ENCODE measurements at places on chromosomes 12 and 14. TPM values are rescaled to one million over a fixed set of nuclear protein-coding genes. Genes with fewer than 3 reads are reported as not detected.

DNA sequence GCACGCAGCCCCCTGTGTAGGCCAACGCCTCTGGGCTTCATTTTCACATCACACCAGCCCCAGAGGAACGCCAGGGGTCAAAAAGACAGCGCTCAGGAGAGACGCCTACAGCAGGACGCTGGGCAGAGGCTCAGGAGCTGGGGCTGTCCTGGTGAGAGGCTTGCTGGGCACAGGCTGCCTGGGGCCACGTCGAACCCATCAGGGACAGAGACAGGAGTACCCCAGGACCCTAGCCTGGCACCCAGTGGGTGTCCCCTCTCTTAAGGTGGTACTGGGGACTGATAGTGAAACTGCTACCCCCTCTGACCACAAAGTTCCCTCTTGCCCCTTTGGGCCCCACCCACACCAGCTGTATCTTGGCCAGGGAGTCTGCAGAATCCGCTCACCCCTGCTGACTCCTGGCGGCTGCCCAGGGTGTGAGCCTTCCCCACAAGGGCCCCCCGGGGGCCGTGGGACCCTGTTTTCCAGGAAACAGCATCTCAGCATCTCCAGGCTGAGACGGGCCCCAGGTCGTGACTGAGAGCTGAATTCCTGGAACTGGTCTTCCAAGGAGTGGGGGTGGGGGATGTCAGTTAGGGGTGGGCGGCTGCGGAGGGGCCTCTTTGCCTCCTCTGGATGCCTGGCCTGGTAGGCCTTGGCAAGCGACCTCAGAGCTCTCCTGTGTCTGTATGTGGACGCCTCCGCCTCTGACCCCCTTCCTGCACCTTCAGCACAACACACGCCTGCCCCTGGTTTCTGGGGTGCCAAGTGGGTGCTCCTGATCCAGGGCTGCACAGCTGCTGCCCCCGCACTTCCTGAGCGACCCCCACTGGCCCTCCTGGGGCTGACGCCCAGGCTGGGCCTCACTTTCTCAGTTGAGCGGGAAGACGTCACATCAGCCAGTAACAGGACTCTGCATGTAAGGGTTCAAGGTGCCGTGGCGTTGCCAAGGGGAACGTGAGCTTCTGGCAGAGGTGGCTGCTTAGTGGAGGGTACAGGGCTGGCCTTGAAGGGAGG lies 321.9 kb upstream of the RTL1 start:
- DNase-seq = no peak

- no peak for DNase-seq
These were observed 49.4 kb downstream of the KITLG start for GRCh38 chr12:88530868-88531267.

DNA sequence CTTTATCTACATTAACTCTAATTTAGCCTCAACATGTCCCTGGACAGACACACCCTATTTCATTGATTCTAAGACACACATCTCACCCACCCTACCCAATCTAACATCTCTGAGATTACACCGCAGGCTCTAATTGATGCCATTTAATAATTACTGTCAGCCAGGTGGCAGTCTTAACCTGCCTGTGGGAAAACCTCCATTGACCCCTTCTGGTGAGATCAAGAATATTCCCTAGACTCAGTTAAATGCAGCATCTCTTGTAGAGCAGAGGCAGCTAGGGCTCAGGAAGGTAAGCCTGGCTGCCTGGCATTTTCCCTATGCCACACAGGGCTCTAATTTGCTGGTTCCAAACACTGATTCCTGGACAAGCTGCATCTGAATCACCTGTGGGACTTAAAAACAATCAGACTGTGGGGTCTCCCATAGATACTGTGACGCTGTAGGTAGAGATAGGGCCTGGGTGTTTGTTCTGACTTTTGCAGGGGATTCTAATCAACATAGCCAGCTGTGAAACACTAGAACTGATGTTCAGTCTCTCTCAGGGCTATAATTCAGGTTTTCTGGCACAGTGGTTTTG lies 14.3 kb downstream of the MCRS1 start:
- DNase-seq = no peak

- no peak for DNase-seq
These were observed 415.7 kb upstream of the ATP2B1 start for GRCh38 chr12:90124289-90124688.

DNA sequence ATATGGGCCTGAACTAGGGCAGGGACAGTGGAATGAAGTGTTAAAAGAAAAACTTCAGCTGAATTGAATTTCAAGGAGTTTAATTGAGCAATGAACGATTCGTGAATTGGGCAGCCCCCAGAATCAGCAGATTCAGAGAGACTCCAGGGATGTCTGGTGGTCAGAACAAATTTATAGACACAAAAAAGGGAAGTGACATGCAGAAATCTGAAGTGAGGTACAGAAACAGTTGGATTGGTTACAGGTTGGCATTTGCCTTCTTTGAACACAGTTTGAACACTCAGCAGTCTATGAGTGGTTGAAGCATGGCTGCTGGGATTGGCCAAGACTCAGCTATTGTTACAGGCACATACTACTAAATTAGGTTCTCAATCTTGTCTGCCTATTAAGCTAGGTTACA lies 9.7 kb upstream of the TBPL2 start:
- DNase-seq = no peak

DNA sequence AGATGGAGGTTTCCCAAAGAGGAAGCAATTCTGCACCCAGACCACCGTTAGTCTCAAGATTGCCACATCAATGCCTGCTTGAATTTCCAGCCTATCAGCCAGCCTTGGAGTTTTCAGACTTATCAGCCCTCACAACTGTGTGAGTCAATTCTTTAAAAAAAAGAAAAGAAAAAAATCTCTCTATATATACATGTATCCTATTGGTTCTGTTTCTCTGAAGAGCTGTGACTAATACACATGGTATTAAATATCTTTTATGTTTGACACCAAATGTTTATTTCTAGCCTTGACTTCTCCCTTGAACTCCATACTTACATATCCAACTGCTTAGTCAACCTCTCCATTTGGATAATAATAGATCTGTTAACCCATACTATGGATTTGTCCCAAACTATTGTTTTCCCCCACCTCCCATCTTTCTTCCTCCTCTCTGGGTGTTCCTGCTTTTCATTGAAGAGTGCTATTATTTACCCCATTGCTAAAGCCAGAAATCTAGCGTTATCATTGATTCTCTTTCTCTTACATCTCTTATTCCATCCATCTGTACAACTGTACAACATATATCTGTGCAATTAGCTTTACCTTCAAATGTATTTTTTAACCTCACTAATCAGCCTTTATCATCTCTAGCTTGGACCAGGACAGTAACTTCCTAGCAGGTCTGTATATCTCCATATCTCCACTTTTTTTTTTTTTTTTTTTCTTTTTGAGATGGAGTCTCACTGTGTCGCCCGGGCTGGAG lies 22.7 kb upstream of the EID3 start:
- DNase-seq = no peak

DNA sequence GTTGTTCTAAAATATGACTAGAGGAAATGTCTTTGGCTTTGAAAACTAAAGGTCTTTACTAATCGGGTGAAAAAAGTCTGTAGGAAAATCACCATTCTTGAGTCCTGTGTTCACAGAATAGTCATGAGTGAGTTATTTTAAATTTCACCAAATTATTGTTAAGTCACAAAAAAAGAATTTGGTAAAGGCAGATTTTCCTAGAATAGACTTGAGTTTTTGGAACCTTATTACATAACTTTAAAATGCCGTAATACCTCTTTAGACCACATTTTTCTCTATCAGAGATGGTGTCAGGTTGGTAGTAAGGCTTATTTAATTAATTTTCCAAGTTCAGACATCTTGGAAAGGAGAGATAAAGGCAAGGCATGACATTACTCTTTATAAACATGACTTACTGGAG lies 184.7 kb upstream of the GARIN2 start:
- DNase-seq = no peak

- no peak for DNase-seq
These were observed 636.6 kb downstream of the MED13L start for GRCh38 chr12:115640929-115641328.

DNA sequence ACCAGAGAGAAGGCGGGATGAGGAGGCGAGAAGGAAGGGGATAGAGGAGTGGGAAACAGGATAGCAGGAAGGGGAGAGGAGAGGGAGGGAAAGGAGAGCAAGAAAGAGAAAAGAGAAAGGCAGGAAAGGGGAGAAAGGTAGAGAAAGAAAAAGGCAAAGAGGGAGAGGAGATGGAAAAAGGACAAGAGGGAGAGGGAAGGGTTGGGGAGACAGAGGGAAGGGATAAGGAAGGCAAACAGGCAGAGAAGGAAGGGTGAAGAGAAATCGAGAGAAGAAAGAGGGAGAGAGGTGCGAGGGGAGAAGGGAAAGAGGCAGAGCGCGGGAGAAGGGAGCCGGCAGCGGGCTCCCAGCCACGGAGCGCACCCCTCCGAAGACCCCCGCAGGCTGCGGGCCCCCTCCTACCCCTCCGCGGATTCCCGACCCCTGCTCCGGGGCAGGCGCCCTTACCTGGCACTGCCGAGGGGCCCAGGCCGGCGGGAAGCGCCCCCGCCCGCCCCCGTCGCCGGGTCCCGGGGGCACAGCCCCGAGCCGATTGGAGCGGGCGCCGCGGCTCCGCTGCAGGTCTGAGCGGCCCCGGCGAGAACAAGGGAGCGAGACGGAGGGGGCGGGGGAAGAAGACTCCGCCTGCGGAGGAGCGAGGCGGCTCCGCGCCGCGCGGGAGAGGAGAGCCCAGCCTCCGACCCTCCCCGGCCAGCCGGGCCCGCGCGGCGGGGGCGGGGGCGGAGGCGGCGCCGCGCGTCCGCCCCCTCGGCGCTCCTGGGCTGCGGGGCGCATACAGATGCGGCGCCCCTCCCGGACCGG lies at the start of gene CDH24:
TSS of gene CDH24 (minus strand) at position 565 of the 801 bp plus-strand sequence. CDS start 1,787 bp downstream, outside the sequence.
- peak; percentile 62 for DNase-seq

DNA sequence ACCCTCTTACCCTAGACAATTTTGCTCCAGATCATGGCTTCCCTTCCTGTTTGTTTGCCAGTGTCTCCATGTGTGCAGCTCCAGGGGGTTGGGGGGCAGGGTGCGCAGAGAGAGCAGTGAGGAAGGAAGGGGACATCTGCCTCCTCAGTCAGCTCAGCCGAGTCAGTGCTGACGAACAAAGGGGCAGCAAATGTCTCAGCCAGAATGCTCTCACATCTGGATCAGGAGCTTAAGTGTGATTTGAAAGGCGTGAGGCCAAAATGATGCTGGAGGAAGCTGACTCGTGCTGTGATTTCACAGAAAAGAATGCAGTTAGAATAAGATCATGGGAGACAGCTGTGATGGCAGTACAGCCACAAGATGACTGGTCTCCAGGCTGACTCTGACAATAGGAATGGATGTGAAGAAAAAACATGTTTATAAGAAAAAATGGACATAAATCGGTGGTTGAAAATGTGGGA lies 27.1 kb upstream of the CDK17 start:
- DNase-seq = peak; percentile 91

GRCh38 chr12:30930238-30930637 lies 3.7 kb downstream of the TSPAN11 start:
- DNase-seq = no peak

DNA sequence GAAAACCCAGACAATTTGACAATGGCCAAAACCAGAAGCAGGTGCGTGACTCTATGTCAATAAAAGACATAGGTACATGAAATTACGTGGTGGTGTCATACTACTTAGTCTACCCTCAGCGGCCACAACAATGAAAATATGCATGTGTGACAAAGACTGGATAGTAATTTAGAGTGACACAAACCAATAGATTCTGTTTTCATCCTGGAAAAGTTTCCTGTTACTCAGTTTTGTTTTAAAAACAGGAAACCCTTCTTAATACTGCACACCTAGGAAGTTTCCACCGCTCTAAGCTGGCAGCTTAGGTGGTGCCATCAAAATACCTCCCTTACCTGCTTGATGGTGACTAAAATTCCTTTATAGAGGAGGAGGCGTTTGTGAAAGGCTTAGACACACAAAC lies 15.1 kb downstream of the POU6F1 start:
- DNase-seq = no peak

DNA sequence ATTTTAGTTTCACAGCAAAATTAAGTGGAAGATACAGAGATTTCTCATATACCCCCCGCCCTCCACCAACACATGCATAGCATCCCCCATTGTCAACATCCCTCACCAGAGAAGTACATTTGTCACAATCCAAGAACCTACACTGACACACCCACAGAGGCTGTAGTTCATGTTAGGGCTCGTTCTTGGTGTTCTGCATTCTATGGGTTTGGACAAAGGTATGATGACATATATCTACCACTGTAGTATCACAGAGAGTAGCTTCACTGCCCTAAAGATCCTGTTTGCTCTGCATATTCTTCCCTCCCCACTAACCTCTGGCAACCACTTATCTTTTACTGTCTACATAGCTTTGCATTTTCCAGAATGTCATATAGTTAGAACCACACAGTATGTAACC lies 444.6 kb upstream of the DCN start:
- DNase-seq = no peak

- peak; percentile 64 for DNase-seq
These were observed 9.4 kb upstream of the HVCN1 start for GRCh38 chr12:110698171-110698902.

DNA sequence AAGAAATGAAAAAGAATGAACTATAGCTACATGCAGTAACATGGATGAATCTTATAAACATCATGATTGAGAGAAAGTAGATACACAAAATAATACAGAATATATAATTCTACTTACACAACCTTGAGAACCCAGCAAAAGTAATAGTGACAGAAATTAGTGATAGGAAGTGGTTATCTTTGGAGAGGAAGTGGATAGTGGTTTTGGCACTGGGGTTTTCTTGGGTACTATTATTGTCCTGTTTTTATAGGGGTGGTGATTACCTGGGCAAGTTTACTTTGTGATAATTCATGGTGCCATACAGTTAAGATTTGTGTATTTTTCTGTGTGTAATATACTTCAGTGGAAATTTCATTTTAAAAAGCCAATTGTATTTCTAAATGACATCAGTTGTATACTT lies 352.7 kb downstream of the AEBP2 start:
- no peak for DNase-seq

- DNase-seq = no peak
These were observed 222.1 kb downstream of the NTF3 start for GRCh38 chr12:5654019-5654418.

The FAR2 gene
- 10.5 TPM for polyA plus RNA-seq

The ACSM4 gene
- polyA plus RNA-seq = 0.09 TPM

The TSPAN8 gene
- polyA plus RNA-seq = 0.96 TPM

The PLCZ1 gene
- 0.16 TPM for polyA plus RNA-seq

The KRT73 gene
- not detected for polyA plus RNA-seq

The CCDC197 gene
- polyA plus RNA-seq = 0.13 TPM

The LRRC43 gene
- 0.29 TPM for polyA plus RNA-seq

All from forelimb muscle (tissue), 1 donor.